ENCODE measurements at places on chromosomes 6 and 20. TPM values are rescaled to one million over a fixed set of nuclear protein-coding genes. Genes with fewer than 3 reads are reported as not detected.

DNA sequence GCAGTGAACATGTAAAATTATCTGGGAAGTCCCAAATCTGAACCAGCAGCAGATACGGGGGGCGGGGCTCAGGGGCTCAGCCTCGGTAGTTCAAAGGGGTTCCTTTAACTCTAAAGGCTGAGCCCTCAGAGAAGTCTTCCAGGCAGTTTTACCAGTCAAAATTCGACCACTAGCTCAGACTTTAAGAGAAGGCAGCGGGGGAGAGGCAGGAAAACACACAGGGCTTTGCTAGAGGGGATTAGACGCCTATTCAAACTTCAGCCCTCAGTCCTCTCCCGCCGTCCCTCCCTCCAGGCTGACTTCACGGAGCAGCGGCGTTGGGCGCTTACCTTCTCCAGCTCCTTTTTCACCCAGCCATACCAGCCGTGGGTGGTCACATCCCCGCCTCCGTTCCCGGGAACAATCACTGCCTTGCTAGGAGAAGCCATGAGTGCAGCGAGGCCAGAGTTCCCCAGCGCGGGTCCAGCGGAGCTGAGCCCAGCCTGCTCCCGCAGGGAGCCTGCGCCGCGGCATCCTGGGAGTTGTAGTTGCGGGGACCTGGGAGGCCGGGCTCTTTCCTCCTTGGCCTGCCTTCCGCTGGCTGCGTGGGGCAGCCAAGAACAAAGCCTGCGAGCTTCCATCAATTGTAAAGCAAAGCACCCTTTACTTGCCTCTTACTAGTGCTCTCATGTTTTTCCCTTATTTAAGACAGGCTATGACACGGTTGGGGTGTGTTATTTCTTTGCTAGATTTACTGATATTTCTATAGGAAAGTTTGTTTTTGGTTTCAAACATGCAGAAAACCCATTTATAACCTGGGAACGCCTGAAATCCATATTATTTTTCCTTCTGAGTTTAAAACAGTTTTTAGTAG lies at the start of gene RBBP9:
TSS of gene RBBP9 (minus strand) at position 486 of the 853 bp plus-strand sequence. CDS start at position 428, 58 bp downstream.
- DNase-seq: peak; percentile 84

DNA sequence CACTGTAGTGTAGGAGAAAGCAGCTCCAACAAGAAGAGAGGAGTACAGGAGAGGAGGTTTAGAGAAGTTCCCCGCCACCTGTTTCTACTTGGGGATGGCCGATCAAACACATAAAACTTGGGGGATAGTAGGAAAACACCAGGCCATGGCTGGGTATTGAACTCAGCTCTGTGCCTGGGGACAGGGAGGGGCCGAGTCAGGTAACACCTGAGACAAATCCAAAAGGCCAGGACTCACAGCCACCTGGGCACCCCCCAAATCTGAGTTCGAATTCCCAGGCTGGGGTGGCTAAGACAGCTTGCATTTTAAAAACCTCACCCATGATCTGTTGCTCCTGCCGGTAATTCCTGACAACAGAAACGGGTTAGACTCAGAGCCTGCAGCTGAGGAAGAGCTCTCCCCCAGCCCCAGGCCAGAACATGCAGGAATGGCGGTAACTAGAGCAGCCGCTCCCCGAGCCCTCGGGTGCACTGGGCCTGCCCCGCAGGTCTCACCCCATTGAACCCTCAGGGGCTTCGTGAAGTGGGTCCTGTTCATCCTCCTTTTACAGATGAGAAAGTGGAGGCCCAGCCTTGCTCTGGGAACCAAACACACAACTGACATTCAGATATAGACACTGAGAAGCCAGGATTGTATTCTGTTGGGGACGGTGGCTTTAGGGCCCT lies 61.0 kb downstream of the TCP11 start:
- no peak for DNase-seq

GRCh38 chr20:44646023-44646640 lies 5.4 kb downstream of the ADA start:
- DNase-seq: peak; percentile 97

GRCh38 chr6:154754152-154754551 lies 20.9 kb downstream of the SCAF8 start:
- DNase-seq: no peak

GRCh38 chr20:57619051-57619831 lies 985 bp downstream of the ZBP1 start:
- DNase-seq: peak; percentile 87

DNA sequence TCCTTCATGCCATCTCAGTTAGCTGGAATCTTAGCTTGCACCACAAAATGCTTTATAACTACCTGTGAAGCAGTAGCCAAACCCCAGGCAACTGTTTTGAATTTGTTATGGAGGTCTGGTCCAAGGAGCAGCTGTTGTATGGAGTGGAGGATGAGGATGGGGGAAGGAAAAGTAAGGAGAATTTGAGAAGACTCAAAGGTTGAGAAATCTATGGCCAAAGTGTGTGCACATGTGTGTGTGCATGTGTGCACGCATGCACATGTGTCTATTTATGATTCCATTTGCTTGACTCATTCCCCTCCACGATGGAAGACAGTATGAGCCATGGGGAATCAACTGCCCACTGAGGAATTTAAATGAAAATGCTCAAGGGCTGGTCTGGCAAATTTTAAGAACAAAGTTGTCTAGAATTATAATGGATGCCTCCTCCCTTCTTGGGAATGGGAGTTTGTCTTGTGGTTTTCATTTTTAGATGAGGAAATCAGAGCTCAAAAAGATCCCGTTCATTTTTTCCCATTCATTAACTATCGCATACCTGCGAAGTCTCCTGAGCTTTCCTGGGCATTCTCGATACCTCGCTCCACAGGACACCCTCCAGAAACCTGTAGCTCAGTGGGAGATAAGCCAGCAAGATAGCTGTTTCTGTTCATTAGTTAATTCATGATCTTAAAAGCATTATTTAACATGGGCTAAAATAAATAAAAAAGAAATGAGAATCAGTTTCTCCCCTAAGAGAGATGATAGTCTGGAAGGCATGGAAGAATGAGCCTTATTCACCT lies 152.3 kb upstream of the NEDD9 start:
- DNase-seq: no peak

- DNase-seq: peak; percentile 53
Measured at GRCh38 chr20:38790200-38791053, 15.1 kb upstream of the PPP1R16B start.

DNA sequence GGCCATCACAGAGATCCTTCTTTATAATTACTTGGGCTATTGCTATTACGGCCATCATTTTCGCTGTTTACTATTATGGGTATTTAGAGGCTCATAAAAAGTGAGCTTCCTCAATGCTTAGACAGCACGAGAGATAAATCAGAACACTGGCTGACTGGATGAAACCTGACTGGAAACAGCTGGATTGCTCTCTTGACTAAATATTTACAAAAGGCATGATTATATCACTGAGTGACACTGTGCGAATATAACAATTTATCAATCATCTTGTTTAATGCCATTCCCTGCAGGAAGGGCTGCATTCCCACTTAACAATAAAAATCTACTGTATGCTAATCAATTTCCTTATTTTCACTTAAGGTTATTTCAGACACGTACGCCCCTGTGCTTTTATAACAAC lies 260.1 kb upstream of the ARID1B start:
- no peak for DNase-seq

GRCh38 chr6:122755901-122756300 lies 23.6 kb upstream of the FABP7 start:
- DNase-seq: no peak

GRCh38 chr6:43628393-43629103 lies 516 bp downstream of the GTPBP2 start:
- peak; percentile 79 for DNase-seq

GRCh38 chr20:16571333-16571732 lies 1.9 kb downstream of the KIF16B start:
- no peak for DNase-seq

- DNase-seq: no peak
Measured at GRCh38 chr6:100382767-100383195, 81.9 kb downstream of the SIM1 start.

DNA sequence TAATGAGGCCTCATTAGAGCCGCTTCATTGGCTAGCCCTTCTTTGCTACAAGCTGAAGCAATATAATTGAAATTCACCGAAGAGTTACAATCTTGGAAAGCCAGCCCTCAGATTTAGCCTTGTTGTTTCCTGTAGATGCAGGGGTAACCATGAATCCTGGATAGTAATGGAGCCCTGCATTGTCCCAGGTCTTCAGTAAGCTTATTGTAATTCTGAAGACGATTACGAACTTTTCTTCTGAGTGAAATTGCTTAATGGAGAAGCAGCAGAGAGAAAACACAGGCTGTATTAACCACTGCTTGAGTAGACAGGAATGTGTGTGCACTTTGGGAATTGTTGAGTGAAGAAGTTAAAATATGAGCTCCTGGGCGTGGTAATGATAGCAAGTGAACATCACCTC lies 26.3 kb upstream of the NAA20 start:
- no peak for DNase-seq

DNA sequence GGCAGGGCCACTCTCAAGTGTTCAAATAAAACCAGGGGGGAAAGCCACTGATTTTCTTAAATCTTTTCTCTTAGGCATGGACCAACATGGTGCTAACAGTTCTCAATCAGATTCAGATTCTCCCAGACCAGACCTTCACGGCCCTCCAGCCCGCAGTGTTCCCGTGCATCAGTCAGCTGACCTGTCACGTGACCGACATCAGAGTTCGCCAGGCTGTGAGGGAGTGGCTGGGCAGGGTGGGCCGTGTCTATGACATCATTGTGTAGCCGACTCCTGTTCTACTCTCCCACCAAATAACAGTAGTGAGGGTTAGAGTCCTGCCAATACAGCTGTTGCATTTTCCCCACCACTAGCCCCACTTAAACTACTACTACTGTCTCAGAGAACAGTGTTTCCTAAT lies 41.5 kb upstream of the SMIM28 start:
- DNase-seq: no peak

GRCh38 chr6:24154121-24154520 lies 28.1 kb downstream of the NRSN1 start:
- no peak for DNase-seq

GRCh38 chr6:37218511-37218910 lies 39.1 kb upstream of the TBC1D22B start:
- DNase-seq: no peak

DNA sequence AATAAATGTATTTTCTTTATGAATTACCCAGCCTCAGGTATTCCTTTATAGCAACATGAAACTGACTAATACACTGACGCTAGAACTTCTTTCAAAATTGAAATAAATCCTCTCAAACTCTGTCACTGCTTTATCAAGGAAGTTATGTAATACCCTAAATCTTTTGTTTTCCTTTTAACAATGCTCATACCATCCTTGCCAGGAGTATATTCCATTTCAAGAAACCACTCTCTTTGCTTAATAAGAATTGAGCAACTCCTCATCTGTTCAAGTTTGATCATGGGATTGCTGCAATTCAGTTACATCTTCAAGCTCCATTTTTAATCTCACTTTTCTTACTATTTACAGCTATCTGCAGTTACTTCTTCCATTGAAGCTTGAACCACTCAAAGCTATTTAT lies 707.6 kb upstream of the MARCKS start:
- no peak for DNase-seq

GRCh38 chr6:41781366-41781730 lies 766 bp downstream of the PRICKLE4 start:
- DNase-seq: no peak

DNA sequence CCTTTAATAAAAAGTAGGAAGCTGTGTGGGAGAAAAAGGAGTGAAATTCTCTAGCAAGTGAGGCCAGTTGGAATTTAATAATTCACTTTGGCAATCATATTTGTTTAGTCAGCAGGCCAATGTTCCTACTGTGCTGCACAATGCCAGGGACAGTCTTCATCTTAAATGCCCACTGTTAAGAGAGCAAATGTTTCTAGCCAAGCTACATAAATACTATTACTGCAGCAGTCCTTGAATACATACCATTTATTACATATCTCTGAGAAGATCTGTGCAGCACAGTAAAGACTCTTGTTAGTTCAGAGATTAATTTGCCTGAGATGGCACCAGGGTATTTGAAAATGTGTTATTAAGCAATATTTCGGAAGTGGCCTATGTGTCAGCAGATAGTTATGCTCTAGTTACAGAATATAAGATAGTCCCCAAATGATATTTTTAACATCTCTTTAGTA lies 105.4 kb downstream of the OGFRL1 start:
- no peak for DNase-seq

DNA sequence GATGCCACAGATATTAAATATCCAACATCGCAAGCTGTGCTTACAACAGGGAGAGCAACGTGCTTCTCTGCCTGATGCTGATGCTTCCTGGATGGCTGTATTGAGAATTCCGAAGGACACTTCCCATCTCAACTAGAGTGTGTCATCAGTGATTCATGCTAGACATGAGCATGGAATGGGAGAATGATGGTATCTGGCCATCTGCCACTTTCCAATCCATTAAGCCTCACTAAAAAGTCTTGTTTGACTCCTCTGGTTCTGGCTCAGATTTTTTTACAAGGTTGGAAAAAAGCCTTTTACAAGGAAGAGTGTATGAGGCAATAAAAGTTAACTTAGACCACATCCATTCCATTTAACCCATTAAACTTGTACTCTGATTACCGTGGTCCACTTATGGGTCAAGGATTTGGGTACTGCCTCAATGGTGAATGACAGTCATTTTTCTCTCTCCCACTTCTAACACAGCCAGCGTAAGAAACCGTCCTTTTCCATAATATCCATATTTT lies 265.3 kb downstream of the UST start:
- DNase-seq: no peak

DNA sequence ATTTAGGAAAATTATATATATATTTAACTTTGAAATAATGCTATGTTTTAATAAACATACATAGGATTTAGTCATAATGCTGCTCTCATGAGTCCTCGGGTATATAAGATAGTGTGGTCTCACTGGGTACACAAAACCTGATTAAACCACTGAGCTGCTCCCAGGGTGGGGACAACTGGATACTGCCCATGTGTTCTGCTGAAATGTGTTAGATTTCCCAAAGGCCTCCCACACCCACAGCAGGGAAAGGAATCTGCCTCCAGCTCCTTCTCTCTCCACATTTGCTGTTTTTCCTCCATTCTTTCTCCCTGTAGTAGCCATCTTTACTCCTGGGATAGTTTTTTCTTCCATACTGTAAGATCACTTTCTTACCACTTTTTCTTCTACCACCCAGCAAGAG lies 69.2 kb upstream of the TRAF3IP2 start:
- DNase-seq: no peak

DNA sequence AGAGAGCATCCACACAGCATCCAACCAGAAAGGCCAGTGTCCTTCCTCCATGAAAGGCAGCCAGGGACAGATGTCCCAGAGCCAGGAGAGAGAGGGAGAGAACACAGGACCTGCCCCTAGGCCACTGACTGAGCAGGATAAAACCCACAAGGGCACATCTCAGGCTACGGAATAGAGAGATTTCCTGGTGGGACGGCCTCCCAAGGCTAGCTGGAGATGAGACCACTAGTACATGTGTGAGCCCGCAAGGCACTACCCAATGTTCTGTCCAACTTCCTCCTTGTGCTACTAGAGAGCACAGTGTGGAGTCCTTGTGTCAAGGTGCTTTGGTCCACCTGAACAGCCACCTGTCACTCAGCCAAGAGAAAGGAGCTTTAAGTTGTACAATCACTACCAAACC lies 44.2 kb downstream of the PLCG1 start:
- DNase-seq: no peak

TSPO2 gene
- not detected for total RNA-seq

TCF21 gene
- not detected for total RNA-seq

NRSN1 gene
- not detected for total RNA-seq

BCAS1 gene
- 0.19 TPM for total RNA-seq

PRSS35 gene
- total RNA-seq: not detected

RAET1G gene
- total RNA-seq: not detected

TMEM244 gene
- not detected for total RNA-seq

SLC22A3 gene
- total RNA-seq: not detected

FAM217A gene
- total RNA-seq: not detected

DLL1 gene
- not detected for total RNA-seq

SLC32A1 gene
- total RNA-seq: not detected

MEP1A gene
- total RNA-seq: not detected

ZSCAN12 gene
- 8.4 TPM for total RNA-seq

RWDD2A gene
- total RNA-seq: 4.4 TPM

SLC17A9 gene
- total RNA-seq: 8.1 TPM

HLA-DQA2 gene
- 3.3 TPM for total RNA-seq

All from OCI-LY7 (cell line).